ENCODE measurements at places on chromosomes 2 and 18.

GRCh38 chr2:26974352-26974751 is 3.9 kb downstream of the MAPRE3 start:
- no peak for DNase-seq

DNA sequence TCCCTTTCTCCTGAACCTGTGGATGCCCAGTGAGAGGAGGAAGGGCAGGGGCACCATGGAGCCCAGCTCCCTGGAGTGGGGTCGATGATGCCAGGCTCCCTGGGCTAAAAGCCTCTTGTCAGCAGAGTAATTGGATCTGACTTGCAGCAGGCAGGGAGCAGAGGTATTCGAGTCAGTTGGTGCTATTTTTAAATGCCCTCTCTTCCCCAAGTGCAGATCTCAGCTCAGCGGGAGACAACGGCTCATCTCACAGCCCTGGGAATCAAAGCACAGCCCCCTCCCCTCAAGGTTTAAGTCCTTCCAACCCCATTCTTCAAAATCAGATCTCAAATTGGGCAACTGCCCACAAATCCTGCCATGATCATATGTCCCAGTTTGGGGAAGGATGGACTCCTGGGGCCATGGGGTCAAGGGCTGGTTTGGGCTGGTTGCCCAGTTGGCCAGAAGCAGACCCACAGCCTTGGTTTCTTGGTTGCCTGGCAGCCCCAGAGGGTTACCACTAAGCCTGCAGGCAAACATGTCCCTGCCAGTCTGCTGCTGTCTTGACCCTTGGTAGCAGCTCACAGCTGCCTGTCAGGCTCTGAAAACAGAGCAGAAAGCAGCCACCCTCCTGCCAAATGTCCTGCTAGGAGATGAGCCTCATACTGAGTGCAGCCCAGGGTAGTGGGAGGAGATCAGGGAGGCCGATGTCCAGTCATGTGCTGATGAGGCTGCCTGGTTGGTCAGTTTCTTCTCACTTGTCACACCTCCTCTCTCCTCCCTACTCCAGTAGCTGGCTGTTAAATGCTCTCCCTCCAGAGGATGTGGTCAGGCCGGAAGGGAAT is 244.9 kb downstream of the LOXHD1 start:
- DNase-seq: no peak

DNA sequence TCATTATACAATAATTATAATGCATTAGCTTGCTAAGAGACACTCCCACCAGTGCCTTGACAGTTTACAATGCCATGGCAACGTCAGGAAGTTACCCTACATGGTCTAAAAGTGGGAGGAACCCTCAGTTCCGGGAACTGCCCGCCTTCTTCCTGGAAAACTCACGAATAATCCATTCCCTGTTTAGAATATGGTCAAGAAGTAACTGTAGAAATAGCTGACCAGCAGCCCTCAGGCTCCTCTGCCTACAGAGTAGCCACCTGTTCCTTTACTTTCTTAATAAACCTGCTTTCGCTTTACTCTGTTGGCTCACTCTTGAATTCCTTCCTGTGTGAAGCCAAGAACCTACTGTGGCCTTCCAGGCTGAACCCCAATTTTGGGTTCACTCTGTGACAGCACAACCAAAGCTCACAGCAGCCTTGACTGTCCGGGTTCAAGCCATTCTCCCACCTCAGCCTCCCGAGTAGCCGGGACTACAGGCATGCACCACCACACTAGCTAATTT is 20.0 kb upstream of the PTPN2 start:
- no peak for DNase-seq

DNA sequence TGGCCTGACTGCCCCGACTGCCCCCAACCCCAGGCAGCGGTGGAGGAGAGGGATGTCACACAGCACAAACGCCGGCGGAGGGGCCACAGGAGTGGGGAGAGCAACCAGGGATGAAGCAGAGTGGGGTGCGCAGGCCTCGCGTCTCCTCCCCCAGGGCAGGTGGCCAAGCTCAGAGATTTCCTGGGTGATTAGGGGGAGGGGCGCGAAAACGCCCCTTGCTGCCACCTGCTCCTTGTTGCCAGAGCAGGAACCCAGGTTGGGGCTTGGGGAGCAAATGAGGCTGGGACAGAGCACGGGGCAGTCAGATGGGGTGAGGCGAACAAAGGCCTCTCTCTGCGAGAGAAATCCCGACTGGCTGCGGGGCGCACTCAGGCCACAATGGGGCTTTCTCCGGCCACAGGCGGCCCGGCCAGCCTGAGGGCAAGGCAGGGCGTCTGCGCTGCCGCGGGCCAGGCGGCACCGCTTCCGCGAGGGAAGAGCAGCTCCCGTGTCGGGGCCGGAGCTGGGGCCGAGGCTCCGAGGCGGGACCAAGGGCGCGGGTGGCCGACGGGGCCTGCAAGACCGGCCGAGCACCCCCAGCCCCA is 11.5 kb downstream of the TEX44 start:
- no peak for DNase-seq

GRCh38 chr2:227597998-227598397 is 695 bp upstream of the SCYGR2 start:
- DNase-seq: no peak

GRCh38 chr2:148936857-148937450 is 61.9 kb downstream of the KIF5C start:
- DNase-seq: no peak

DNA sequence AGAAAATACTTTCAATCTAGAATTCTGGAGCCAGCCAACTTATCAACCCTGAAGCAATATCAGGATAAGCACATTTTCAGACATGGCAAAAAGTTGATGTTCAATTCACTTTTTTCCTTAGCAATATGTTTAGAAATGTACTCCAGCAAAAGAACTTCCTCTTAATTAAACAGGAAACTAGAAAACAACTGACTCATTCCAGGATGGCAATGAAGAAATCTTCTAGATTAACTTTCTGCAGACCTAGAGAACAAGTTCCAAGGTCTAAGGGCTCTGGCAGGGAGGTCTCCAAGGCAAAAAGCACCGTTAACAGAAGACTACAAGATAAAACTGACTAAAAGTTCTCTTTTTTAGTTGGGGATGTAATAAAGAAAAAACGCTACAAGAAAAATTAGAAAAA is 69.2 kb upstream of the VWC2L start:
- DNase-seq: no peak

- no peak for DNase-seq
Measured at GRCh38 chr2:133235968-133236367, 332.3 kb downstream of the NCKAP5 start.

- DNase-seq: no peak
Measured at GRCh38 chr18:629269-630150, 27.9 kb upstream of the TYMS start.

DNA sequence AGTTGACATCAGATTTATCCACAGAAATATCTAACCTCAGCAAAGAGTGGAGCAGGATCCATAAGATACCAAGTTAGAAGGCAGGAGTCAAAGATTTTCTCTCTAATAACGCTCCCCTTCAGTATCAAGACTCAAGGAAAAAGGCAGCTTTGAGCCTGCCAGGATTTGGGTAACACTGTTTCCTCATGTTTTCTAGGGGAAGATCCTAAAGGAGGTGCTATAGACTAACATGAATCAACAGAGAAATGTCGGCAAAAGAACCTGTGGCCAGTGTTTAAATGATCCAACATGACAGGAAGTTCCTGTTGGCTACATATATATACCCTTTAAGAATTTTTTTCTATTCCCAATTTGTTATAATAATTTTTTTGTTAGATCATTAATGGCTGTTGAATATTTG is 402.3 kb downstream of the TGIF1 start:
- DNase-seq: no peak

- DNase-seq: no peak
Measured at GRCh38 chr2:111698089-111698488, 185.9 kb downstream of the ANAPC1 start.

- no peak for DNase-seq
Measured at GRCh38 chr2:67294218-67294617, 102.9 kb upstream of the ETAA1 start.

DNA sequence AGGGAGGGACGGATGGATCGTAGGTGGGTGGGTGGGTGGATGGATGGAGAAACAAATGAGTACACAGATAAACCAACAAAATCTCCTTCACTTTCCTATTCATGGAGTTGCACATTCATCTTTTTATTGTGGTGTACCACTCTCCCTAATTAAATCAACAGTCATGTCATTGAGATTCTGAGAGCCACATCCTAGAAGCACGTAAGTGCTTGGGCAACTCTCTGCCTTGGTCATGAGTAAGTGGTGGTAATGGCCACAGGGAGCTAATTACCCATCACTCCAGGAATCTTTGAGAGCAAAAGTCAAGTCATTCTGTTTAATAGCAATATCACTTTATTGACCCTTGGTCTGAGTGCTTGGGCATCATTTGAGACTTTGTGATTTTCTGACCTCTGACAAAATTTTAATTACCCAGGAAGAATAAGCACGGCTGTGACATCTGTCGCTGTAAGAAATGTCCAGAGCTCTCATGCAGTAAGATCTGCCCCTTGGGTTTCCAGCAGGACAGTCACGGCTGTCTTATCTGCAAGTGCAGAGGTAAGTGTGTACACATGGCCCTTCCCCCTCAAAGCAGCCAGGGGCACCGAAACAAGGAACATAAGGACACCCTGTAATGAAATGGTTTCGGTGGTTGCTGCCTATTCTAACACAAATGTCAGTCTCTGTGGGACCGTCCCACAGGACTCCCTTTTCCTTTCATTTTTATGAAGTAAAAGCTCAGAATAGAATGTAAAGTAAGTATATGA is 85.9 kb downstream of the FEZ2 start:
- DNase-seq: peak; percentile 23

DNA sequence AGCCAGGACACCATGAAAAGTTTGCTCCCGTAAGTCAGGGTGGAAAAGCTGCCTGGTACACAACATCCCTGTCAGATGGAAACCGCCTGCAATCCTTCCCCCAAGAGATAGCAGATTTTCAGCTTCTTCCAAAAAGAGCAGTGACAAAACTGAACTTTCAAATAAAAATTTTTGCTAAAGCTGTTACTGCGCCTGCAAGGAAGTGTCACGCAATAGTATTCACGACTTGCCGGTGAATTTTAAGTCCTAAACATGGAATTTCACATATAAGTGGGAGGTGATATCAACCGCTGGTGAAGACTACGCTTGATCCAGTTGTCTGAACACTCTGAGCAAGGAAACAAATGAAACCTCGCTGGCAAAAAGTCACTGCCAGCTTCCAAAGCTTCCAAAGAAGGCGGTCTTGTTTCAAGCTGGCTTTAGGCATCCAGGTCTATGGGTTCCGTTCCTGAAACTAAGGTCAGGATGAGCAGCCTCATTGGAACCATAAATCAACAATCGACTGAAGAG is 2.8 kb downstream of the COL6A3 start:
- no peak for DNase-seq

GRCh38 chr2:178448968-178449661 is 1.9 kb downstream of the PRKRA start:
- DNase-seq: no peak

GRCh38 chr2:64656379-64656778 is 2.7 kb upstream of the SERTAD2 start:
- no peak for DNase-seq

DNA sequence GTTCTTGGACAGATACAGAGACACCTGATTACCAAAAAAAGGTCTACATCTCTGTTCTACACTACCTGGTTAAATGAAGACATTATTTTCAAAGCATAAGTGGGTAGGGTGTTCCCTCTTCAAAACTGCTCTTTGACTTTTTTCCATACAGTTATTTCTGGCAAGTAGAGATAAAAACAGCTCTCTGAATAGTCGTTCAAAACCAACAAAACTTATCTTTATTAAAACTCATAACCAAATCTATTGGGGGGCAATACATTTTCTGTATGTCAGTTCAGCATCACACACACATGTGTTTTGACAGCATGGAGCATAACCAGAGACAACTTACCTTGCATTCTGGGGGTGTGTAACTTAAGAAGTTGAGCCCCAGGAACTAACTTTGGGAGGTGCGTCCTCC is 149.0 kb upstream of the EPC2 start:
- DNase-seq: no peak

- DNase-seq: no peak
Measured at GRCh38 chr2:231000211-231000904, 4.4 kb downstream of the SPATA3 start.

DNA sequence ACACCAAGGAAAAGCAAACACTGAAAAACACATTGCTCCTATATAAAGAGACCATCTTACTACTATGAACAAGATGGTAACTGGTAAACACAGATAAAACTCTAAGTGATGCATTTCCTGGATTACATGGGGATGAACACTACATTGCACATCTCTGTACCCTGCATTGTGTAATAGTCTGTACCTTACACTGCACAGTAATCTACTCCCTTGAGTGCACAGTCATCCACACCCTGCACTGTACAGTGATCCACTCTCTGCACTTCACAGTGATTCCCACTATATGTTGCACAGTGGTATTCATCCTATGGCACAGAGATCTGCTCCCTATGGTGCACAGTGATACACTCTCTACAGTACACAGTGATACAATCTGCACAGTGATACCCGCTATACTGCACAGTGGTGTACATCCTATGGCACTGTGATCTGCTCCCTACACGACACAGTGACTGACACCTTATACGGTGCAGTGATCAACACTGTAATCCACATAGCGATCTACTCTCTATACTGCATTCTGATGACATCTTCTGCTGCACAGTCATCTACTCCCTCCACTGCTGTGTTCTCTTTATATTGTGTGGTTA is 462.2 kb upstream of the RGPD4 start:
- no peak for DNase-seq

DNA sequence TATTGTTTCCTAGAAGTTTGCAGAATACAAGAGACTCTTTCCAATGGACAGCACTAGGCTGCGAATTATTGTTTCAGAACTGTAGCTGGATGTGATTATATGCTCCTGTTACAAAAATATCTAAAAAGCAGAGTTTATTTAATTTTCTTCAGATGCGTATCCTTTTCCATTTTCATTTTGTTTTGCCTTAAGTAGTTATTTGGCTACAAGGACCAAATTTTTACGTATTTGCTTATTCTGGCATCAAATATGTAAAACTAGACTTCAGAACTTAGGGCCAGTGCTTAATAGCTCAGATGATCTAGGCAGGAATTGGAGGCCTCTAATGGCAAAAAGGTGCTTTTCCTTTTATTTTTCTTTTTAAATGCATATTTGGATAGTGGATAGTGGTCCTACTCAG is 18.7 kb downstream of the MEP1B start:
- DNase-seq: no peak

GRCh38 chr2:170707821-170708795 is 7.0 kb upstream of the SP5 start:
- DNase-seq: no peak

- no peak for DNase-seq
Measured at GRCh38 chr2:198289811-198290210, 485.4 kb downstream of the PLCL1 start.

- DNase-seq: no peak
Measured at GRCh38 chr2:186256540-186256939, 229.5 kb upstream of the ZC3H15 start.

DNA sequence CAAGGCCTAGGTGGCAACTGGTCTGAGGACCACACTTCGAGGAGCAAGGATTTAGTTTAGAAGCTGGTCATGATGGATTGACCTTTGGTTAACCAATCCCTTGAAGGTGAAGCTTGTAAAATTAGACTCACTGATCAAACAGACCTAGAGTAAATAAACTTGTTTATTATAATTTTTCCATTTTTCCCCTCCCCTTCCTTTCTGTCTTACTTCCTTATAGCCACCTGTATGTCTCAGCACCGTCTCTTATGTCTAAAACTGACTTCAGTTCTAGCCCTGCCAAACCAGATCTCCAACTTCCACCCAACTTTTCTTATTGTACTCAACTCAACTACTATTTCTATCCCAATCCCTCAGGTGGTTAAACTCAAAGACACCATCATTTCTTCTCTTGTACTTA is 92.8 kb upstream of the THOC1 start:
- no peak for DNase-seq

GRCh38 chr2:2795438-2796091 is 464.5 kb upstream of the MYT1L start:
- no peak for DNase-seq

GRCh38 chr2:106919012-106919411 is 33.0 kb upstream of the ST6GAL2 start:
- DNase-seq: no peak
